ENCODE measurements at places on chromosomes 4 and X.

GRCh38 chrX:153878345-153878744 lies 7.6 kb downstream of the L1CAM start:
- no peak for DNase-seq

GRCh38 chr4:127781300-127782024 lies 660 bp upstream of the HSPA4L start:
- DNase-seq = no peak

- no peak for DNase-seq
Measured at GRCh38 chr4:3355266-3355748, 62.5 kb downstream of the RGS12 start.

DNA sequence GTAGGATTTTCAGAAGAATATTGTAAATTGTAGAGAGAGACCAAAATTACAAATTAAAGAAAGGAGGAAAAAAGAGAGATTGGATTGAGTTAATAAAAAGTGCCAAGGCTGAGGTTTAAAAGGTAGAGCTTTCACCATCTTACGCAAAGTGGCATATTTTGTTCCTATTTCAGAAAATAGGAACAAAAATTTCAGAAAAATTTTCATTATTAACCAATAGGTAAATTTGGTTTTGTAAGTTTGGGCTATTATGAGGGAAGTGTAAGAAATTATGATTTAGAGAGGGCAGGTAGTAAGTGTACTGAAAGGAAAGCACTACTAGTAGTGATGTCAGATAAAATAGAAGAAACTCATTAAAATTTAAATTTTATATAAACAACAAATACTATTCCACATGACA lies 479.7 kb downstream of the ACTRT1 start:
- DNase-seq = no peak

Data from CD8-positive, alpha-beta T cell (primary cell).